ENCODE measurements at places on chromosomes 4 and X. TPM values are rescaled to one million over a fixed set of nuclear protein-coding genes. Genes with fewer than 3 reads are reported as not detected.

GRCh38 chrX:129996120-129996519, 13.7 kb downstream of the BCORL1 start:
- no peak for DNase-seq

DNA sequence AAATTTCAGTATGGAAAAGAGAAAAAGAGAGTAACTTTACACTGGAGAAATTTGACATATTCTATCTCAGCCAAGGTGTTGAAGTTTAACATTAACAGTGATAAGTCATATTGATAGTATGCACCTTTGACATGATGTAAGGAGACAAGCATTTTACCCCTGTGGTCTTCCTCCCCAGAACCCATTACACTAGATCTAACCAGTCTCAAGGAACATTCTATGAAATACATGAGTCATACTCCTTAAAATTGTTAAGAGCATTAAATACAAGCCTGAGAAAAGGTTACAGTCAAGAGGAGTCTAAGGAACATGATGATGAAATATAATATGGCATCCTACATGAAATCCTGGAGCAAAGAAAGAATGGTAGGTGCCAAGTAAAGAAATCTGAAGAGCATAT, 1151.3 kb upstream of the IGFBP7 start:
- no peak for DNase-seq

DNA sequence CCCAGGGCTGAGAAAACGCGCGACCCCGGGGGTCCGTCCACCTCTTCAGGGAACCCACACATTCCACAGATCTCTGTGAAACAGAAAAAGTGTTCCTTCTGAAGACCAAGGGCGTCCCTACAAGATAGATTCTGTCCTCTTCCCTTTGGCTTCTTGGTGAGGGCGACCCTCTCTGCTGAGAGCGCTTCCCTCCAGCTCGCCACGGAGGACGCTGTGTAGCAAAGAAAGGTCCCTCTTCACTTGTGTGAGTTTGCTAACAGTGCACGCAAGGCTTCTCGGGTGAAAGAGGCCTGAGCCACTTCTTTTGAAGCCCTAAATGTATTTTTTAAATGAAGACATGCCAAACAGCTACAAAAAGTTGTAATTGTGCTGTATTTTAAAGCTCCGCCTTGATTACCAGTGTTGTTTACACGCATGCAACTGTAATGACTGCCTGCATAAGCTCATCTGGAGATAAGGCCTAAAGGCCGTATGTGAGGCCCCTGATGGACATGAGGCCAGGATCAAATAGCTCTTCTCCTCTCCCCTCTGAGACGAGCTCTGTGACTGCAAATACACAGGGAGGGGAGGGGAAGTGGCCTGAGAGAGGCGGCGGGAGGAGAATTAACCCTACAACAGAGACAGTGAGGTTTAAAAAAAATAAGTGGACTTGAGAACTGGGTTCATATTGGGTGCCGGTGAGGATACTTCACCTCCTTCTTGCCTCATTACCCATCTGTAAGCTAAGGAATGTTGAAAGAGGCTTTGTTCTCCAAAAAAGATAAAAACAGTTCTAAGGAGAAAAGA, 95.5 kb downstream of the SOWAHB start:
- no peak for DNase-seq

DNA sequence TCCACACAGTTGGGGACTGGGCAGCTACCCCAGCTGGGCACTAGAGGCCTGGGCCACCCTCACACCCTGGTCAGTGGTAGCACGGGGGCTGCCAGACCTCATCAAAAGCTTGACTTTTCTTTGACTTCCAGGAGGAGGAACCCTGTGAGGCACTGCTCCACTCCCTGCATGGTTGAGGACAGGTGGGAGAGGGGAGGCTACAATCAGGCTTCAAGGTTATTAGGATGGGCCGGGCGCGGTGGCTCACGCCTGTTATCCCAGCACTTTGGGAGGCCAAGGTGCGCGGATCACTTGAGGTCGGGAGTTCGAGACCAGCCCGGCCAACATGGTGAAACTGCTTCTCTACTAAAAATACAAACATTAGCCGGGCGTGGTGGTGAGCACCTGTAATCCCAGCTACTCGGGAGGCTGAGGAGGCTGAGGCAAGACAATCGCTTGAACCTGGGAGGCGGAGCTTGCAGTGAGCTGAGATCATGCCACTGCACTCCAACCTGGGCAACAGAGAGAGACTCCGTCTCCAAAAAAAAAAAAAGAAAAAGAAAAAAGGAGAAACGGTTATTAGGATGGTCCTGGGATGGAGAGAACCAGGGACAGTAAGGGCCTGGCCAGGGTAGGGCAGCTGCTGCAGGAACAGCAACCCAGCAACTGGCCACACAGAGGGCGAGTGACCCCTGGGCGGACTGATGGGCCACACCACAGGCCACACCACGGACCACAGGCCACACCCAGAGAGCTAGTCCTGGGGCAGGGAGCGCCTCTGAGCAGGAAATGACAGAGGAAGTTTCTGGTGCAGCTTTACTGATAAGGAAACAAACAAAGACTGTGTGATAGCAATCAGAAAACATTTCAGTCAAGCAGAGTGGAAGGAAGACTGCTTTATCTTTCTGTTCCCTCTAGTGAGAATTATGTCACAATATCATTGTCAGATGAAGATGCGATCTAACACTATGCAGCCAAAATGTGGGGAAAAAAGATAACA, 20.5 kb upstream of the OPN1LW start:
- DNase-seq = no peak

- DNase-seq = no peak
Observed at GRCh38 chr4:151922306-151922705, 161.5 kb upstream of the GATB start.

- no peak for DNase-seq
Observed at GRCh38 chrX:117743469-117744251, 372.9 kb downstream of the KLHL13 start.

- no peak for DNase-seq
Observed at GRCh38 chr4:83609365-83609764, 73.5 kb downstream of the GPAT3 start.

- no peak for DNase-seq
Observed at GRCh38 chrX:21996872-21997455, 35.2 kb upstream of the PHEX start.

Gene ATP1B4
- 0.03 TPM for total RNA-seq

Gene POU3F4
- not detected for total RNA-seq

Gene DOK7
- total RNA-seq = not detected

Gene CORIN
- not detected for total RNA-seq
